NB4 (cell line): ENCODE measurements at places on chromosomes 4 and X.

DNA sequence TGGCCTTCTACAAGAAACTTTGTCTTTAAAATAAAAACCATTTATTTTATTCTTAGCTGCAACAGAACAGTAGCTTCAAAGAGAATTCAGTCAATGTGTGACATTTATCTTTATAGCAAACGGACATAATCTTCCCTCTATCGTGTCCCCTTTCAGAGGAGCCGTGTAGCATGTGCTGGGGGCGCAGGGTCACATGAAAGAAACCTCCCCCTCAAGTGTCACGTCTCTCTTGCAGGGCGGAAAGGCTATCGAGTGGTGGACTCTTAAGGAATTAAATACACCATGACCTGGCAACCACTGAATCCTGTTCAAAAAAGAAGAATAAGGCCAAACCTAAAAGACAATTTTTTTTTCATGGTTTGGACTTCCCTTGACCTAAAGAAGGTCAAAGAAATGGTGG, 40.2 kb downstream of the ZNF827 start:
- DNase-seq, result no peak

DNA sequence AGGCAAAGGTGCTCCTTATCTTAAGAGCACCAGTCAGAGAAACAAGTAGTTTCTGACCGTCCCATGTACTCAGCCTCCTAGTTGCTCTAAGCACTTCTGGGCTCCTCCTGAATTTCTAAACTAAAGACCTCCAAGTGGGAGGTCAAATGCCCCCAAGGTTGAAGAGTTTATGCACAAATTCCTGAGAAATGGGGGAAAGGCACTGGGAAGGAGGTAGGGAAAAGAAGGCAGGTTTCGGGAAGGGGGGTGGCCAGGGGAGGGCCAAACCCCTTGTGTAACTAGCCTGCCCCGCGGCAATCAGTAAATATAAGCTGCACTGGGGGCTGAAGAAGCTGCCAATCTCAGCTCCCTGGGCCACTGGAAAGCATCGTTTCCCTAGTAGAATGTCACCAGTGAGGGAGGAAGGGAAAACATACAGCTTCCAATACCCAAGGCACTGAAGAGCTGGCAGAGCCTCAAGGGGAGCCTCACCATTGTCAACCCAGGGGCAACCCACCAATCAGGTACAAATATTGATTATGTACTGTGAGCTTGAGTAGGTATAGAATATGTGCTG, 3.4 kb downstream of the FOXO4 start:
- no peak for DNase-seq

GRCh38 chrX:71364221-71364620, 1.9 kb upstream of the TAF1 start:
- no peak for DNase-seq

DNA sequence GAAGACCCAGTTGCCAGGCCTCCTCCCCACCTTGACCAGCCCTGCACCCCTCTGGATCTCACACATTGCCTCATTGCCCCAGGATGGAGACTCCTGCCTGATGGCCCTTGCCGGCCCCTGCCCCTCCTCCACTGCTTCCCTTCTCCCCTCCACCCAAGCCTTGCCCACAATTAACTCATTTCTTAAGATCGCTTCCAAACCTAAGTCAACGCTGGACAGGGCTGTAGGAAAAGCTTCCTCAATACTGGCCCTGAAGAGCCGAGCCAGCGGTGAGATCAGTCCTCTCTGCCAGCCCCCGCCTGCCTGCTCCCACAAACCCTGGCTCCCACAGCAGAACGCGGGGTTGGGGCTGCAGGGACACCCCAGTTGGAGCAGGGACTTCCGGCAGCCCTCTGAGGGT, 7.5 kb upstream of the HAUS7 start:
- no peak for DNase-seq

DNA sequence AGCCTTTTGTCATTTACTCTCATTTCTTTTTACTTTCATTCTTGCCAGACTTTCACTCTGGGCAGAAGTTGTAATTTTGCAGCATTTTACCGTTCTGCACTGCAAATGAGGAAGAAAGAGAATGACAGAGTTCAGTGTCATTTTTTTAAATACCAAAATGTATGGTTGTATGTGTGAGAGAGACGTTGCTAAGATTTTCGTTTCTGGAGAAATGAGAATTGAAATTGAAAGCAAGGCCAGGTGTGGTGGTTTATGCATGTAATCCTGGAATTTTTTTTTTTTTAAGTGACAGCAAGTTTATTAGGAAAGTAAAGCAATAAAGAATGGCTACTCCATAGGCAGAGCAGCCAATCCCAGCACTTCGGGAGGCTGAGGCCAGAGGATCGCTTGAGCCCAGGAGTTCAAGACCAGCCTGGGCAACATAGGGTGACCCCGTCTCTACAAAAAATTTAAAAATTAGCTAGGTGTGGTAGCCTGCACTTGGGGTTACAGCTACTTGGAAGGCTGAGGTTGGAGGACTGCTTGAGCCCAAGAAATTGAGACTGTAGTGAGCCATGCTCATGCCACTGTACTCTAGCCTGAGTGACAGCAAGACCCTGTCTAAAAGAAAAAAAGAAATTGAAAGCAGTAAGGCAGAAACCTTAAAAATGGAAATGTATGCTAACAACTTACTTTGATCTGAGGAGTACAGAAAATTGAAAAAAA, 12.9 kb downstream of the DCK start:
- DNase-seq, result no peak

DNA sequence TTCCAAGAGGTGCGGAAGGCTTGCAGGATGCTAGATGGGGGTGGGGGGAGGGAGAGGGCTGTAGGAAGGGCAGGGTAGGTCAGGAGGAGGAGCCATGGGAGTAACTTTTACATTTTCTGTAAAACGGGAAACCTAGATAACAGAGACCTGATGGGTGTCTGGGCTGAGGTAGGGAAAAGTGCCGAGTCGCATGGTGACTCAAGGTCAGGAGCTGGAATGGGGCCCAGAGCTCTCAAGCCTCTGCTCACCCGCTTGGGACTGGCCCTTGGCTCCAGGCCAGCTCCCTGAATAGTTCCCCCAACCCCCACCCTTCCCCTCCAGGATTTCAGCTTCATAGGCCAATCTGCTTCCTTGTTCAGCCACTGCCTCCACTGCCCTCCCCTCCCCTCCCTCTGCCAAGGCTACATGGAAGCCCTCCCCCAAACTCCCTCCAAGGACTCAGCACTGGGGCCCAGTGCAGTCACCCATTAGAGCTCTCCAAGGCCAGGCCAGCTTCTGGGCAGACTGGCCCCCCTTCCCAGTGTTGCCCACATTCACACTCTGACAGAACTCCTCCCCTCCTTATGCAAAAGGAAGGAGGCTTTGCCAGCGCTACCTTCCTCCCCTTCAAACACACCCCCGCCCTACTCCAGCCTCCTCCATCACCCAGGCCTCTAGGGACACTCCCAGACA, 43.6 kb downstream of the TSC22D3 start:
- peak; percentile 48 for DNase-seq

DNA sequence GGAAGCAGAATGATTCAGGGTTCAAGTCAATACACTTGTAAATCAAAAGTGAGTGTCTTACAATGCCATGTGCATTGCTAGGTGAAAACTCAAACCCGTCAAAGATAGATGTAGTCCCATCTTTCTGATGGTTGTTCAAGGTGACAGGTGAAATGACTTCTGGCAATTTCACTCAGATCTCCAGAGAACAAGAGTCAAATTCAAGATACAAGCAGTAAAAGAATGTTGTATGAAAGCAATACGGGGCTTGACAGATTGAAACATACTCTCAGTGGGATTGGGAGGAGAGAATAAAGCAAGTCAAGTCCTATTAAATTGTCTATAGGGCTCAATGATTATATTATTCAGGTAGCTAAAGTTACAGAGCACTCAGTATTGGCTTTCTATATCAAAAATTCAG, 105.1 kb upstream of the ANXA10 start:
- DNase-seq, result no peak

GRCh38 chr4:62618042-62618441, 1417.9 kb downstream of the ADGRL3 start:
- no peak for DNase-seq

- no peak for DNase-seq
These were observed 104.4 kb downstream of the CXCL13 start for GRCh38 chr4:77710059-77710458.

DNA sequence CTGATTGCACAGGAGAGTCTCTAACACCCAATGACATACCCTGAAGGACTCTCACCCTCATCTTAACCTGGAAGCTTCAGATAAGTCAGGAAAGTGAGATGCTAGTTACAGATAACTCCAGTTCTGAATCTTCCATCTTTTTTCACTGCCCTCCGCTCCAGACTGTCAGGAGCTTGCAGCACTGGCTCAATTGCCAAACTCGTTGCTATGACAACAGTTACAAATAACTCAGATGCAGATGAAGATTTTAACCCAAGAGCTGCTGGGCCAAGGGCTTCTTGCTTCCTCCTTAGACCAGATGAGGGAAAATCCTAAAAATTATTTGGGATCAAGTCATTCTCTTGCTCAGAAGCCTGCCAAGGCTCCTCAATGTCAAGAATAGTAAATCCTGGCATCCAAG, 109.1 kb upstream of the HUWE1 start:
- DNase-seq, result peak; percentile 2

DNA sequence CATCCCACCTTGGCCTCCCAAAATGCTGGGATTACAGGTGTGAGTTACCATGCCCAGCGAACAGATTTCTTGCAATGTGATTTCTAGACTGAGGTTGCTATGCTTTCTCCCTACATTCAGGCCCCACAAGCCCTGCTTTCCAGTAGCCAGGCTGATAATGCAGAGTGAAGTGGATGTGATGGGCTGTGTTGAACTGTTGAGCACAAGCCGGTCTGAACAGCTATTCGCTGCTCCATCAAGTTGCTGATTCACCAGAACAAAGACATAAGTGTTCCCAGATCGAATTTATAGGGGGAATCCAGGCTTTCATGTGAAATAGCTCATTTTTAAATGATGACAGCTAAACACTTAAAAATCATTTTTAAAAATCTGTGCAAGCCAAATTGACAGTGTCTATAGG, 8.0 kb downstream of the NIPAL1 start:
- no peak for DNase-seq

DNA sequence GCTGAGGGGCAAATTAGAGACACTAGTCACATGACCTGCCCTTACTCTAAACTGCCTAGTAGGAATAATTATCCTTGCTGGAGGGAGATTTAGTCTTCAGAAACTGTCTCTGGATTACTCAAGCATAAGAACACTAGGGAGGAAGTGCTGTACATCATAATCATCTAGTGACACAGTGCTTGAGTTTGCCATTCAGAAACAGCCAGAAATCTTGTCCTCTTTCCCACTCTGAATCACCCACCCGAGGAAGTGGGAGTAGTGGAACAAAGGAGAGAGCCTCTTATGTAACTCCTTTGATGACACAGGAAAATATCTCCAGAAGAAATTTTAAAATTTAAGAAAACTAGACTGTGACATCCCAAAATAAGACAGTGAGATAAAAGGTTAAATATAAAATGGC, 69.3 kb upstream of the PCDH19 start:
- DNase-seq, result no peak

GRCh38 chr4:185591679-185592141, 56.4 kb upstream of the PDLIM3 start:
- DNase-seq, result no peak

- no peak for DNase-seq
These were observed 1494.4 kb downstream of the STIM2 start for GRCh38 chr4:28354880-28355656.

DNA sequence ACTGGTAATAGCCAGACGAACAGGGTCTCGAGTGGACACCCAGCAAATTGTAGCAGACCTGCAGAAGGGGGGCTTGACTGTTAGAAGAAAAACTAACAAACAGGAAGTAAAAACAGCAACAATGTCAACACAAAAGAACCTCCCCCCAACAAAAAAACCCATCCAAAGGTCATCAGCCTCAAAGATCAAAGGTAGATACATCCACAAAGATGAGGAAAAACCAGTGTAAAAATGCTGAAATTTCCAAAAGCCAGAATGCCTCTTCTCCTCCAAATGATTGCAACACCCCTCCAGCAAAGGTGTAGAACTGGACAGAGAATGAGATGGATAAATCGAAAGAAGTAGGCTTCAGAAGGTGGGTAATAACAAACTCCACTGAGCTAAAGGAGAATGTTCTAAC, 313.0 kb upstream of the TEX13C start:
- DNase-seq, result no peak

DNA sequence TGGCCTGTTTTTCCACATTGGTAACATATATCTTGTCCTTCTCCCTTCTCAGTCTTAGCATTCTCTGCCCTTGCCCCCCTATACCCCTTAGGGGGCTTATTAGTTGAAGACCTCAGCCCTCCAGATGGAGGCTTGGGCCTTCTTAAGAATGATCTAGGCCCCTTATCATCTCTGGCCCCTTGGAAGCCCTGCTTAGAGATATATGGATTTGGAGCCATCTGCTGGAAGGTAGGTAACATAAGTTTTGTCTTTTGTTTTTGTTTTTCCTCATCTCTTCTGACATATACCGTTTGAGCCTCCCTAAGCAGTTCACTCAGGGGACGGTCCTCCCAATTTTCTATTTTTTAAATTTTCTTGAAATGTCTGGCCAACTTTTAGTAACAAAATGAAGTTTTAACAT, 48.3 kb upstream of the NAP1L2 start:
- DNase-seq, result peak; percentile 32

- no peak for DNase-seq
These were observed 262.7 kb upstream of the ETNPPL start for GRCh38 chr4:109025471-109026076.

GRCh38 chr4:87848622-87849351, 16.0 kb downstream of the MEPE start:
- peak; percentile 81 for DNase-seq

- DNase-seq, result no peak
These were observed 1150.6 kb downstream of the FAT4 start for GRCh38 chr4:126465341-126465740.

DNA sequence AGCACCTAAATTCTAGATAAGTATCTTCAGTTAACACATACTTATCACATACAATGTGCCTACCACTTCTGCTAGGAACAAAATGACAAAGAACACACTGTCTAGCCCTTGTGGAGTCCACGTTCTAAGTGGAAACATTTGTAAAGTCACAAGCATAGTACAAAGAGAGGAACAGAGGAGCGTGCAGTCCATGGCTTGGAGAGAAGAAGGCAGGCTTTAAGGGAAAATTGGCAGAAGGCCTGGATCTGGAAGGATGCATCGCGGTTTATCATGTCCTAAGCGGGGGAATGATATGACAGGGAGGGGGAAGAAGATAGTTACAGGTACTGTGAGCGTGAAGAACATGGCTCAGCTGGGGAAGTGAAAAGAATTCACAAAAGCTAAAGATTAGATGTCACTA, 218.0 kb downstream of the PRDM5 start:
- no peak for DNase-seq

GRCh38 chr4:154332681-154333421, 158.7 kb downstream of the DCHS2 start:
- no peak for DNase-seq

DNA sequence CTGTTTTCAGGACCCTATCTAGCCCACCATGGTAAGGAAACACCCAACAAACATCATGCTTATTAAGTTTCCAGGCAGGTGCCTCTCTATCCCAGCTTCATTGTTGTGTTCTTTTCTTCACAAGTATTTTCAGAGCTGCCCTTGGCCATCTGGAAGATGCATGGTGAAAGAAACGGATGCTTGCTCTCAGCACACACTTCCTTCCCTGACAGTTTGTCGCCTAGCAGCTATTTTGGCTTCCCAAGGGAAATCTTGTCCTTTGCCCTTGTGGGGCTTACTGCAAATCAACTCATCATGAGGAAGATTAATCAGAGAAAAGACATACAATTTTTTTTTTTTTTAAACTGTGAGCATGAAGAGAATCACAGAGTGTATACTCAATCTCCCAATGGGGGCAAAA, 128.8 kb downstream of the ASMT start:
- DNase-seq, result no peak

- no peak for DNase-seq
These were observed 63.2 kb downstream of the PHEX start for GRCh38 chrX:22095286-22095685.
